Osteoblast (primary cell): ENCODE measurements at places on chromosomes 1 and 21.

GRCh38 chr1:167538657-167539056 is 14.9 kb downstream of the CREG1 start:
- DNase-seq = peak; percentile 88

DNA sequence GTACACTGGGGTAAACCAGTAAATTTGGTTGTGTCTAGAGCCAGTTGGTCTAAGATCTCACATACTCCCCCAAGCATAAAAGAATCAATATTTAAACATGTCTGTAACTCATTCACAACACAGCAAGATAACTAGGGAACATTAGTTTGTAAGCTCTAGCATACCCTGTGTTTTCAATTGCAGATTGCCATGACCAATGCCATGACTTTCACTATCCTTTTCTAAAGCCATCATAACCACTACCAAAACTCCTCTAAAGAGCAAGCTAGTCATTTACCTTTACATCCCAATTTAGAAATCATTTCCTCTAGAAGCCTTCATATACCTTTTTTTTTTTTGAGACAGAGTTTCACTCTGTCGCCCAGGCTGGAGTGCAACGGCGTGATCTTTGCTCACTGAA is 56.5 kb upstream of the PLA2G4A start:
- no peak for DNase-seq

DNA sequence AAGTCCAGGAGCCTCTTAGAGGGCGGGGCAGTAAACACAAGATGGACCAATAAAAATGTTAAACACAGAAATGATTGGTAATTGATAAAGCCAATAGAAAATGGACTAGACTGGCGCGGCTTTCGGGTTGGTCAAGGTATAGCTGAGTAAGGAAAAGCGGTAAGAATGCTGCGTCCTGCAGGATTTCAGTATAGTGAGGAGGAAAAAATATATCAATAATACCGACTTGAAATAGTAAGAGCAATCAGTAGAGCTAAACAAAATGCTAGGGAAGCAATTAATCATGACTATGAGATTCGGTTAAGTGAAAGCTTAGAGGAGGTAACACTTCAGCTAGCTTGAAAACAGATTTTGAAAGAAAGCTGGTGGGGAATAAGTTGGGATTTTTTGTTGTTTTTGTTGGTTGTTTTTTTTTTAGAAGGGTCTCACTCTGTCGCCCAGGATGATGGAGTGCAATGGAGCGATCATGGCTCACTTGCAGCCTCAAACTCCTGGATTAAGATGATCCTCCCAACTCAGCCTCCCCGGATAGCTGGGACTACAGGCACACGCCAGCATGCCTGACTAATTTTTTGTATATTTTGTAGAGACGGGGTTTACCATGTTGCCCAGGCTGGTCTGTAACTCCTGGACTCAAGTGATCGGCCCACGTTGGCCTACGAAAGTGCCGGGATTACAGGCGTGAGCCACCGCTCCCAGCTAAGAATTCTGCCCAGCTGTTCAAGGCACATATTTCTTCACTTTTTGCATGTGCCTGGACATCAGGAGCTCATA is 711 bp upstream of the TESK2 start:
- DNase-seq = no peak

DNA sequence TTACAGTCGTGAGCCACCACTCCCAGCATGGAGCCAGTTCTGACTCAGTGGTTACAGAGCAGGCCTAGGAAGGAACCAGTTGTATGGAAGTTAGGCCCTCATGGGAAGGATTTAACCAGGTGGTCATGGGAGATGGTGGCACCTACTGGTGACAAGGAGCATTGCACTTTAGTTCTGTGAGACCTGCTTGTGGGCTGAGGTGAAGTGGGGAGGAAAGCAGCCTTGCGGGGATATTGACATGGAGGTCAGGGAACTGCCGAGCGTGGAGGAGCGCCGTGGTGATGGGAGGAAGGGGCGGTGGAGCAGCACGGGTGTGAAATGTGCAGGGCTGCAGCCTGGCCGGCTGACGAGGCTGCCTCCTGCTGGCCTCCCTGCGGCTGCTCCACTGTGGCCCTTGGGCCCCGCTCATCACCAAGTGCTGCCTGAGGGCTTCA is 100.4 kb downstream of the GALNT2 start:
- DNase-seq = no peak

DNA sequence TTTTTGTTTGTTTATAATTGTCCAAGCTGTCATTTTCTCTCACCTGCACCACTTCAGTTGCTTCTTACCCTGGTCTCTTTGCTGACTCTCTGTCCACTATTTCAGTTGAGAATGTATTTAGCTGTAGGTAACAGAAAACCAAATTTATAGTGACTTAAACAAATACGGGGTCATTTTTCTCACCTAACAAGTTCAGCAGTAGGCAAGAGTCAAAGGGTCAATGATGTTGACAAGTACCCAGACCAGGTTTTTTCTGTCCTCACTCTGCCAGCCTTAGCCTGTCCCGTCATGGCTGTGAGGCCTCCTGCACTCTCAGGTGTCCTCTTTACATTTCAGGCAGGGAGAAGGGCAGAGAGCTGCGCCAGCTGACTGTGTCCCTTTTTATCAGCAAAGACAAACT is 11.8 kb downstream of the RIIAD1 start:
- no peak for DNase-seq

DNA sequence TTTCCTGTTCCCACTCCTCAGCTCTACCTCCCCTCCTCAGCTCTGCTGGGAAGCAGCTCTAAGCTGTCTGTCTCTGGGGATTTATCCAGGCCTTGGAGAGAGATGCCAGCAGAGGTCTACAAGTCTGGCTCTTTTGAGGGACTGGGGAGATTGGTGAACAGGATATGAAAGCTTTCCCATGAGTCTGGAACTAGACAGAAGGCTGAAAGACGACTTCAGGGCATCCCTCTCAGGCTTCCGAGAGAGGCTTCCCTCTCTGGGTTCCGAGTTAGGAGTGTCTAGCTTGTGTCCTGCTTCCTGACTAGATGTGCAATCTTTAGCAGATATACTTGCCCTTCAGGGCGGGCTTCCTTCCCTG is 733 bp downstream of the TMEM35B start:
- peak; percentile 85 for DNase-seq

- no peak for DNase-seq
Observed at GRCh38 chr1:112514901-112515300, 6.1 kb downstream of the WNT2B start.
